ENCODE measurements at places on chromosomes 12 and 14.

- no peak for DNase-seq
Measured at GRCh38 chr12:89173096-89173495, 179.2 kb downstream of the DUSP6 start.

DNA sequence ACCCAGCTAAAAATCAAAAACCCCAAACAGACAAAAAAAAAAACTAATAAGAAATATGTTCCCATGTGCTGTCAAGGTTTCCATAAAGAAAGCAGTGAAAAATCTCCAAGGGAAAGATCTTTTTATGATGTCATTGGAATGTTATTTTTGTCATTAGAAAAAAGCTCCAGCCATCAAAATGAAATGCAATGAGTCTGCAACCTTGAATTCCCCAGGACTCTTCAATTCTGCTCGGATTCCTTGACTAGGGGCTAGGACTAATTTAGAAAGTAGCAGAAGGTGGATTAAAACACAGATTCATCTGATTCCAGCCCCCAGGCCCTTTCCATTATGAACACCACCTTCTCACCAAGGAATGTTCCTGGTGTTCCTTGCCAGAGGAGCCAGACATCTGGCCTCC is 6.0 kb upstream of the PCNX1 start:
- DNase-seq, result no peak

DNA sequence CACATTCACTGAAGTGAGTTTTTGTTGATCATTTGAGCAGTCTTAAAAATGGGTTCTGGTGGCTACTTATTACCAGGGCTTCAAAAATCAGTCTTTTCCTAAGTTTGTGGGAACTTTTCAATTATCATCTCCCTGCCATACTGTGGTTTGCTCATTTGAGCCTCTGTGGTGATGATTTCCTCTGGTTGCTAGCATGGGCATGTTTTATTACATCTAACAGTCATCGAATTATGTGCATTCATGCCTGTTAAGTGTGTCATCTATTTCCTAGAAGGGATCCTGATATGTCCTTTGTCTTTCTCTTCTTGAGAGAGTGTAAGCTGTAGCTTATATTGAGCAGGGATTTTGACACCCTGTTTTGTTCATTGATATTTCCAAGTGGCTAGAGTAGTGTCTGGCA is 116.8 kb downstream of the WIF1 start:
- no peak for DNase-seq

DNA sequence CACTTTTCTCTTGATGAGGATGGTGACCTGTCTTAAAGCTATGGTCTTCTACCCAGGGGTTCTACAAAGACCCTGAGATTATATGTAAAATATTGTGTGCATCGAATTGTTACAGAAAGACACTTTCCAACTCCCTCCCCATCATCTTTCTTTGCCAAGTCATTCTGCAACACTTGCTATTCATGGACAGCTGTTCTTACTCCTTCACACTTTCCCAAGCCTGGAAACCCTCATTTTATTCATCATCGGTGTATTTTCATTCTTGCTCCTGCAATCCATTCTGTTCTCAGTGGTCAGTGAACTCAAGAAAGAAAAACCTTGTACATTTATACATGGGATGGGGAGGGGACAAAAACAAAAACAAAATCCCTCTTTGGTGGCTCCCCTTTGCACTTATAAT is 90.5 kb upstream of the STXBP6 start:
- no peak for DNase-seq

DNA sequence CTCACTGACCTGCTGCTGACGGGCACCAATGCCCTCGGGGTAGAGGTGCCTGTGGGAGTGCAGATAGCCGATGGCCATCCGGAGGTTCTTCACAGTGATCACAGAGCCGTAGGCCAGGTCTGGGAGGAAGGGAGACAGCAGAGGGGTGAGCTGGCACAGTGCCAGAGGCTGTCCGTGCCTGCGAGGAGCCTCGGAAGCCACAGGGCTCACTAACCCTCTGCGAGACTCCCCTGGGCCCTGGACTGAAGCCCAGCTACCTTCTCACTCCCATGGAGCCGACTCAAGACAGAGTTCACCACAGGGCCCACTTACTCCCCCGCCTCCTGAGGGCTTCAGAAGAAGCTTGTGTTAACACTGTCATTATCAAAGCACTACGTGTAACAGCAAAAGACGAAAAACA is 24.5 kb downstream of the POMT2 start:
- DNase-seq, result no peak

GRCh38 chr14:95808371-95808770 is 68.3 kb upstream of the TUNAR start:
- DNase-seq, result no peak

- no peak for DNase-seq
Measured at GRCh38 chr12:71108355-71108754, 49.4 kb downstream of the TSPAN8 start.

DNA sequence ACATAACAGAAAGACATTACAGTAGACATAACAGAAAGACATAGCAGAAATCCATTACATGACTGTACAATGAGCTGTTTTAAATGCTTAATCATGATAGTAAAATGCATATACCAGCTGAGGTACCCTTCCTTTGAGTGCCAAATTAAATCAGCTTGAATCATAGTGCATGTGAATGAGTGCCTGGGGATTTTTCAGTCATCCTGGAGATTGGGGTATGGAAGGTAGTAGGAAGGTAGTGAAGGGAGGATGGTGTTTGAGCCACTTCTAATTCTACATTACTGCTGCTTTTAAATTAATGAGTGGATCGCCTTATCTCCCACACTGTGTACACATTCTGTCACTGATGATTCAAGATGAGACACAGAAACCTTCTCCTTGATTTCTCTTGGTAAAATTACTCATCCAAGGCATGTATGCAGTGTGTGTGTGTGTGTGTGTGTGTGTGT is 534.2 kb downstream of the LRFN5 start:
- DNase-seq, result no peak

DNA sequence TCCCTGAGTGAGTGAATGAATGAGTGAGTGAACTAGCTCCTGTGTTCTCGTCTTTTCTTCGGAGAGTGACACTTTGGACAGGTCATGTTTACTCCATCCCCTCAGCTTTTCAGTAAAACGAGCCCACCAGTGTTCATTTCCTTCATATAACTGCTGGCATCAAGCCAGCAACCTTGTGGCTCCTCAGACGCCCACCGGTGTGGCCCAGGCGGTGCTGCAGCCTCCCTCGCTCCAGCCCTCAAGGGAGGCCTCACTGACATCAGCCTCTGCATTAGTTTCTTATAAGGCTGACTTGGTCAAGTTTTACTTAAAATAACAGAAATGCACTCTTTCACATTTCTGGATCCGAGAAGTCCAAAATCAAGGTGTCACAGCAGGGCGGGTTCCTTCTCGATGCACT is 188.0 kb downstream of the ZFP36L1 start:
- no peak for DNase-seq
